IMR-90 (cell line): ENCODE measurements at places on chromosomes 1 and 21. TPM values are rescaled to one million over a fixed set of nuclear protein-coding genes. Genes with fewer than 3 reads are reported as not detected.

The AMPD1 gene
- not detected in 2 replicates for polyA plus RNA-seq

GRCh38 chr1:30650968-30651320 lies 72.4 kb downstream of the MATN1 start:
- no peak for DNase-seq

GRCh38 chr1:107162745-107163144 lies 21.9 kb downstream of the NTNG1 start:
- DNase-seq, result no peak

The SORT1 gene
- polyA plus RNA-seq, result 13.7 and 15.8 TPM in 2 replicates

DNA sequence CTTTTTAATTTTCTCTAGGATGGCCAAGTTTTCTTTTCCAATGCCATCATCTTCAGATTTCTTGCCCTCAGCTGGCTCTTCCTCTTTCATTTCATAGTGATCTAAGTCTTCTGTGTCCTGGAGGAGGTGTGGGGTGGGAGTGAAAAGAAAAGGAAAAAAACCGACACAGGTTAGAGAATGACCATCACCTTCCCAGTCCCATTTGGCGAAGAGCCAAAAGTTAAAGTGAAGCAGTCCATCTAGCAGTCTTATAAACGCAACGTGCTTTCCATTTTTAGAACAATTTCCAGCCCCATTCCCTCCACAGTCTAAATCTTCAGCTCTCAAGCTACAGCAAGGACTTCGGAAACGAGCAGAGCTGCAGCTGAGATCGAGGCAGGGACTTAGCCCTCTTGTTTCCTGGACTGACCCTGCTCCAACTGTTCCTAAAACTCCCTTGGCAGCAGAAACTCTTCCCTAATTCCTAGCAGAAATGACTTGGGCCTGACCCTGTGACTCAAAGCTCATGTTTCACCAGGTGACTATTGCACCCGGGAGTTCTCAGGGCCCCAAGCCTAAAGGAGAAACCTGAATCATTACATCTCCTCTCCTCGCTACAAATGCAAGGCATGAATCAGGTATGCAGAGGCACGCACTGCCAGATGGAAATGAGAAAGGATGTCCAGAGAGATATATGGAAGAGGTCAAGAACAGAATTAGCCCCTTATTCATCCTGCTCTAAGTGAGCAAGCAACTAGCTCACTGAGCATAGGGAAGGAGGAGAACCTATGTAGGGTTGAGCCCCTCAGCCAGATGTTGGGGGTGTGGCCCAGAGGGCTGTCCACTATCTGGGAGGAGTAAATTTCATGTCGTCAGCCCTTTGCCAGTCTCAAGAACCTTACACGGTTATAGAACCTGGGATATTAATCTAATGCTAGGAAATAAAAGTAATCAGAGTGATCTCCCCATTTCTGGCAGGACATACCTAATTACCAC lies 5.1 kb downstream of the UBE2Q1 start:
- DNase-seq, result peak; percentile 34

- no peak for DNase-seq
These were observed 45.9 kb upstream of the CSF3R start for GRCh38 chr1:36528361-36529349.

The AADACL4 gene
- polyA plus RNA-seq, result not detected in 2 replicates

GRCh38 chr1:39369565-39369964 lies 121.9 kb upstream of the BMP8A start:
- no peak for DNase-seq

The CHIA gene
- polyA plus RNA-seq, result not detected in 2 replicates

- peak; percentile 93 for DNase-seq
These were observed 12.8 kb upstream of the ECE1 start for GRCh38 chr1:21302747-21303715.

GRCh38 chr1:236140705-236141446 lies 1.5 kb upstream of the GPR137B start:
- peak; percentile 3 for DNase-seq

The PARS2 gene
- polyA plus RNA-seq, result 2.9 and 3.4 TPM in 2 replicates

The FCRL1 gene
- not detected in 2 replicates for polyA plus RNA-seq

The COL11A1 gene
- polyA plus RNA-seq, result 3.5 and 4.6 TPM in 2 replicates

The PRCC gene
- 52.4 and 59.6 TPM in 2 replicates for polyA plus RNA-seq

DNA sequence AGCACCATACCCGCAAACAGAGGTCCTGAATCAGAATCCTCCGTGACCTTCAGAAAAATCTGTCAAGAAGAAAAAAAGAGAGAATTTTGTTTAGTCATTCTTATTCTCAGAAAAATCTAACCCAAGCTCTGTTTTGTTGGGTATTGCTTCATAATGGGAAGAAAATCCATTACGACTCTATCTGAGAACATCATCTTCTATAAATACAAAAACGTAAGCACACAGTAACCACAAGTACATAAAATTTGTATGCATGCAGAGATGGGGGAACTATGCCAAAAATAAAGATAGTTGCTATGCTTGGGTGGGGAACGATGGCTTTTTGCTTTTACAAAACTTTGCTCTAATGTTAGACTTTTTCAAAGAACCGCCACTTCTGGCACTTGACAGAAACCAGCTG lies 84.2 kb downstream of the ABCA4 start:
- peak; percentile 91 for DNase-seq

GRCh38 chr21:33368124-33368523 lies 35.1 kb upstream of the IFNGR2 start:
- no peak for DNase-seq

The METTL25B gene
- polyA plus RNA-seq, result 9.6 and 10.1 TPM in 2 replicates

The LAX1 gene
- 0.03 TPM in 1 of 2 replicates, not detected in the other for polyA plus RNA-seq

The TESK2 gene
- 1.1 and 1.3 TPM in 2 replicates for polyA plus RNA-seq

GRCh38 chr1:160205242-160206035 lies at the start of gene PEA15:
Gene PEA15, plus strand, starts transcription at chr1:160205384. Its CDS starts 6,161 bp downstream, at chr1:160211545.
- DNase-seq, result peak; percentile 35

The AGPAT3 gene
- polyA plus RNA-seq, result 36.2 and 38.7 TPM in 2 replicates

The CGN gene
- polyA plus RNA-seq, result 0.34 and 0.36 TPM in 2 replicates

- DNase-seq, result no peak
These were observed 106.9 kb downstream of the ZNF281 start for GRCh38 chr1:200302921-200303290.

GRCh38 chr1:174689524-174689923 lies 241.8 kb downstream of the GPR52 start:
- no peak for DNase-seq

- DNase-seq, result no peak
These were observed 297.6 kb downstream of the HHAT start for GRCh38 chr1:210626341-210626740.

DNA sequence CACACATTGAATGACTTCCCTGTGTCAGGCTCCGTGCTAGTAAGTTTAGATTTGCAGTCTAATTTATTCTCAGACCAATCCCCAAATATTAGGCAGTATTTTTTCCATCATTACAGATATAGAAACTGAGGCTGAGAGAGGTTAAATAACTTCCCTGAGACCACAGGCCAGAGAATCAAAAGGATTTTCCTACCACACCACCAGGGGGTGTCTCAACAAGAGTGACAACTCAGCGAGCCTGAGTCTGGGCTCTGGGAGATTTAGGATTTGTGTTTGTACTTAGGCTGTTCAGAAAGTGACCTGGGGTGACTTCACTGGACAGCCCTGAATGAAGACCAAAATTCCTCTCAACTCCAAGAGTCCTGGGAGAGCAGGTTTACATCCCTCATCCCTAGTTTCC lies 13.3 kb upstream of the LCE5A start:
- no peak for DNase-seq

DNA sequence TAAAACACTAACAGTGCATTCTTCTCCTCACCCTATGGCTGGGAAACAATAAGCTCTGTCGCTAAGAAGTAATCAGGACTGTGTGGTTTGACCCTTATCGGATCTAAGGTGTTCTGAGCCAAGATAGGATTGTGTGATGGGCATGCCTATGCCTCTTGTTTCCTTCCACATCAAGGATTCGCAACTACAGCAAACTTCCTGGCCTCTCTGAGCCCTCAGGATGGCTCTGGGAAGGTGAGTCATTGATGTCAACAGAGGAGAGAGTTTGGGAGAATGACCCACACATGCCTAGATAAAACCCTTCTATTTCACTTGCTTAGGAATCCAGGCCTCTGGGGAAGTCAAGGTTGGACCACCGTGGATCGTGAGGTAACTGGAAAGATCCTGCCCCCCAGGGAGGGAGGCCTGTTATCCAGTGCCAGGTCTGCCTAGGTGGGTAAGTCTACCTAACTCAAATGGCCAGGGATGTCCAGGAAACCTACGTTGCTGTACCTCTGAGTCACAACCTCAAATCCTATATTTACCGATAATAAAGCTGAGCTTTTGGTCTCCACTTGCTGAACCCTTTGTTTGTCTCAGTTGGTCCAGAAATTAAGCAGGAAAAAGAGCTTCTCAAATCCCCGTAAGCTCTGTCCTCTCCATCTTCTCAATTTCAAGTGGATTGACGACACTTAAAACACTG lies 27.4 kb downstream of the TIAM1 start:
- DNase-seq, result peak; percentile 52

The TMIGD3 gene
- 0.12 TPM in 1 of 2 replicates, not detected in the other for polyA plus RNA-seq

- peak; percentile 35 for DNase-seq
These were observed 488.6 kb upstream of the RGS18 start for GRCh38 chr1:191669629-191670028.

The LEFTY2 gene
- not detected in 2 replicates for polyA plus RNA-seq

GRCh38 chr1:167614851-167615250 lies 15.2 kb upstream of the RCSD1 start:
- no peak for DNase-seq

DNA sequence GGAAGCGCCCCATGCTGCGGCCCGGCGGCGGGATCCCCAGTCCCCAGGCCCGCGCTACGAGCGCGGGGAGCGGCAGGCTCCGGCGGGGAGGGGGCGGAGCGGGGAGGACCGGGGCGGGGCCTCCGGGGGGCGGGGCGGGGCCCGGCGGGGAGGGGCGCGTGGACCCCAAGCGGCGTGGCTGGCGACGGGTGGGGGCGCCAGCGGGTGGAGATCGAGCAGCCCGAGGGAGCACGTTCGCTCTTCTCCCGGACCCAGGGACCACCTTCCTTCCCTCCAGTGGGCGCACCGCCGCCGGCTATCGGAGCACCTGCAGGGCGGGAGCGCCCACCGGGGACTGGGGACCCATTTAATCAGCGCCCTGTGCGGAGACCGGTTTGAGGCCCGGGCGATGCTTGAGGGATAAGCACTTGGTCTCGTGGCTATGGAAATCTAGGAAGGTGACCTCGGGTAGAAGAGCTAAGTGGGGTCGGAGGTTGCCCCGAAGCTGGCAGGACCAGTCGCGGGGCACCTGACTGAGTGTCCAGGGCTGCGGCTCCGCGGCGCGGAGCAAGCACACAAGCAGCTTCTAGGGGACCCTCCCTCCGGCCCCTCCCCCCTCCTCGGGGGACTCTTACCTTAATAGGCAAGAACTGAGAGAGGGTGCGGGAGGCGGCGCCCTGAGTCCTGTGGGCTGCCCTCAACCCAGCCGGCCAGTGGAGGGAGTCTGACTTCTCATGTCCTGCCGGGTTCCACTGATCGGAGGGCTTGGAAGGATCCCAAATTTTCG lies at the start of gene TSPAN2:
Gene TSPAN2 (minus strand): TSS at position 84 of the 766 bp plus-strand sequence. CDS start 71 bp downstream, at position 13.
- DNase-seq, result no peak

- DNase-seq, result no peak
These were observed 100.9 kb downstream of the PLPPR5 start for GRCh38 chr1:98903726-98904125.

The WNT2B gene
- 0.50 TPM in 2 replicates for polyA plus RNA-seq

The RNASEL gene
- polyA plus RNA-seq, result 1.8 and 2.5 TPM in 2 replicates

GRCh38 chr1:173064011-173064410 lies 13.3 kb upstream of the TNFSF18 start:
- peak; percentile 66 for DNase-seq

DNA sequence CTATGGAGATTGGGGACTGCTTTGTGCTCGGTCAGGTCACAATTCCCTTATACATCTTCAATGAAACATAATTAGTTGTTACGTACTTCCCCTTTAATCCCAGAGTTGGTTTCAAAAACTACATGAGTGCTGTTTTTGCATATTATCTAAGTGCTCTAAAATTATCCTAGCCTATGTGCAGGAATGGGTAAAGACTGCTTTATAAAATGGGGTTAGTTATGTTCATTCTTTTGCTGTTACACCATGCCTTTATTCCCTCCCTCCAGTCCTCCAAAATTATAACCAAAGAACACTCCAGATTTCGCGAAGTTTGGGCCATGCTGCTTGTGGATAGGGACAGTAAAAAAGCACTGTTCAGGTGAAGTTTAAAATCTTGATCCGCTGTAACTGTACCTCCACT lies 173.9 kb upstream of the SNX7 start:
- no peak for DNase-seq

GRCh38 chr1:200121421-200121820 lies 93.9 kb downstream of the NR5A2 start:
- no peak for DNase-seq

DNA sequence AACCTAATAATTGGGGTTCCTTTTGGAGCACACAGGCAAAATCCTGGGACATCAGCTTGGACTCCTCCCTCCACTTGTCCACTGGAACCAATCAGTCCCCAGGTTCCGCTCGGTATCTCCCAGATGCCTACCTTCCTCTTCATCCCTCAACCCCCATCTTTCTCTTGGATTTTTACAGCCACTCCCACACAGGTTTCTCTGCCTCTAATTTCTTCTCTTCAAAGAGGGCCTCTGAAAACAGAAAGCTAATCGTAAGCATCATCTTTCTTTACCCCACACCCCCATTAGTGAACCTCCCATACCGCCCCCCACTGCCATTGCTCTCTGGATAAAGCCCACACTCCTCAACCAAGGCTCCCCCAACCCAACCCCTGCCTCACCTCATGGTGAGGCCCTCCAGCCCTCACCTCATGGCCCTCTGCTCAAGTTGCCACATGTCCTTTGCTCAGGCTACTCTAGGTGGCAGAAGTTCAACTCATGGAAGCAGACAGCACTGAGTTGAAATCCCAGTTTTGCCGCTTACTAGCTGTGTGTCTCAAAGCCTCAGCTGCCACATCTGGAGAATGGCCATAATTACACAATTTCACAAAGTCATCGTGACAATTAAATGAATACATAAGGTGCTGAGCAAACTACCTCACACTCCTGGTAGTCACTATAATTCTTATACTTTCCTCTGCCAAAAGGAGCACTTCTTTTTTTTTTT lies 18.1 kb upstream of the WASF2 start:
- DNase-seq, result no peak

DNA sequence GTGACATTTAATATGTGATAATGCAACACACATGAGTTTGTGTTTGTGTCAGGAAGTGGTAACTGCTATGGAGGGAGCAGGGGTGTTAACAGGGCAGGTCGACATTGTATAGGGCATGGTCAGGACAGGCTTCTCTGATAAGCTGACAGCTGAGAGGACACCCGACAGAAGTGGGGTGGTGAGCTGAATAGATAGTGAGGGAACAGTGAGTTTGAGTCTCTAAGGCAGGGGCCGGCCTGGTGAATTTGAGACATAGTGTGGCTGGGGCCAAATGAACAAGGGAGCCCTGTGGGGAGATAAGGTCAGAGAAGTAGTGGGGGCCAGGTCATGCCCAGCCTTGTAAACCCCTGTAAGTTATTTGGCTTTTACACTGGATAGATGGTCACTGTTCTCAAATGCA lies 217.4 kb upstream of the KIAA0040 start:
- no peak for DNase-seq

The KCNA2 gene
- not detected in 2 replicates for polyA plus RNA-seq

The CADM3 gene
- not detected in 2 replicates for polyA plus RNA-seq
